ENCODE measurements at places on chromosomes 12 and 14.

DNA sequence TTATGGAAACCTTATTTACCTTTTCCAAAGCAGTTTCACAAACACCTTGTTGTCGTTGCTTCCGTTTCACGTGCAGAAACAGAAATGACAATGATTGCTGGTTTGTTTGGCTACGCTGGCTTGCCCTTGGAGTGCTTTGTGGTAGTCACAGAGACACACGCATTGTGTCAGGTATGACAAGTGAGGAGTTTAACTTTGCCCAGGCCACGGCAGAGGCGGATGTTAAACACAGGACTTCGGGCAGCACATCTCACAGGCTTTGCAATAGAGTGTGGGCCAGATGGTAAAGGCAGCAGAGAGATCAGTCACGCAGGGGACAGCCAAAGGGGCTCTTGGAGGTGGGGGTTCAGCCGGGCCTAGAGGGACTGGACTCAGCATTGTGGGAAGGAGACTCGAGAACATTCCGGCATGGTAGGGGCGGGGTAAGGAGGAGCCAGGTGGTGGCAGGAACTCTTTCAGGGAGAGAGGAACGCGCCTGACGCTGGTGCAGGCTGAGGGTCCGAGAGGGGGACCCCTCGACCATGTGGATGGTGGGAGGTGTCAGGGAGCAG lies 59.8 kb upstream of the KCNA1 start:
- no peak for DNase-seq

DNA sequence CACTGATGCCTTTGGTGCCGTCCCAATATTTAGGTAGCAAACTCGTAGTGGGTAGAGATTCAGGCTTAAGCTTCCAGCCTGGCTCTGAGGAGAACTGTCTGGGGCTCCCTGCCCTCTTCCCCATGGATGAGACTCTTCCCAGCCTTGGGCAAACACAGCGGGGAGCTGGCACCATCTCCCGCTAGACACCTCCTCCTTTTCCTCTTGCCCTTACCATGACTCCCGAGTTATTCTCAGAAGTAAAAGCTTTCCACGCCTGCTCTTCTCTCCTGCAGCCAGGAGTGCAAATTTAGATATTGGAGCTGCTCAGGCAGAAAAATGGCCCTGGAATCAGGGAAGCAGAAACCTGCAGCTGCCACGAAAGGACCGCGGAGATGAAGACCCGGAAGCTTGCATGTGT lies 45.6 kb upstream of the RBM19 start:
- DNase-seq, result no peak

DNA sequence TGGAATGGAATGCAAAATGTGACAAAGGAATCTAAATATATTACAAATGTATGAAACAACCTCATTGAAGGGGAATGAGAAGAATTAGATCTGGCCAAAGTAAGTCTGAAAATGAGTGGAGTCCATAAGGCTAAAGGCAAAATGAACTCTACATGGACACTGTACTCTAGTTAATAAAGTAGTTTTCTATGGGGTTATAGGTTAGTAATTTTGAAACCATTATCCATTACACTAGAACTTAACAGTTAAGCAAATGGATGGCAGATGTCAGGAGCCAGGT lies 222.1 kb downstream of the NUAK1 start:
- DNase-seq, result no peak

DNA sequence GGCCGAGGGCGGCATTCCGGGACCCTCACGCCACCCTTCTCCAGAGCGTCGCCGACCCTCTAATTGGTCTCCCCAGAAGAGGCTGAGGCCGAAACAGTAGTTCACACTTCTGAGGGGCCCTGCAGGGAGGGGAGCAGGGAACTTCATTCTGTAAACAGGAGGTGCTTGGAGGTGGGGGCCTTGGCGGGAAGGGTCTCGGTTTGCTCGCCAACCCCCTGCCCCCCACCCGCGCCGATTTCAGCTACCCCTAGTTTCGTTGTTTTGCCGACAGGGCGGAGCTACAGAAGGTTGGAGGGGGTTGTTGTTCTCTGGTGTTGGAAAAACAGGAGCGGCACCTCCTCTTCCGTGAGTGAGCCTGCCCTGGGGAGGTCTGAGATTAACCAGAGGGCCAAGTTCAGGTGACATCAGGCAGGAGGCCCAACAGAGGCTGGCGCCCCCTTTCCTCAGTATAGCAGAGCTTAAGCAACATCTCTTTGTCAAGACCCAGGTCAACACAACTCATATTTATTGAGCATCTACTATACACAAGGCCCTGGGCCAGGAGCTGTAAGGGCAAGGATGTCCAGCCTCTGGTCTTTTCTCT lies 682 bp downstream of the ERBB3 start:
- no peak for DNase-seq

GRCh38 chr14:95480109-95480886 lies 36.2 kb downstream of the SYNE3 start:
- peak; percentile 63 for DNase-seq

DNA sequence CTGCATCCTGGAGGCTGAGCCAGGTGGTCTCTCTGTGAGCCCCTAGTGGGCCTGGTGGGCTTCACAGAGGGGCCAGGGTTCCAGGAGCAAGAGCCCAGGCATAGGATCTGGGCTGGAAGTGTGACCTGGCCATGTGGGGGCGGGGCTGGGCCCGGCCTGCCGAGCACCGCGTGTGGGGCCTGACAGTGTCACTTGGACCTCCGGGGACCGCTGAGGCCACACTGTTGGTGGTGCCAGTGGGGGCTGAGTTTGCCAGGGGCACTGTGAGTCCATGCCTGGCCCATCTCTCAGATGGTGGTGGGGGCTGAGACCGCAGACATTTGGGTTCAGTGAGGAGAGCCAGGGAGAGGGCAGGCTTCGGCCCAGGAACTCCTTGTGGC lies 5.2 kb downstream of the FBRSL1 start:
- DNase-seq, result no peak

DNA sequence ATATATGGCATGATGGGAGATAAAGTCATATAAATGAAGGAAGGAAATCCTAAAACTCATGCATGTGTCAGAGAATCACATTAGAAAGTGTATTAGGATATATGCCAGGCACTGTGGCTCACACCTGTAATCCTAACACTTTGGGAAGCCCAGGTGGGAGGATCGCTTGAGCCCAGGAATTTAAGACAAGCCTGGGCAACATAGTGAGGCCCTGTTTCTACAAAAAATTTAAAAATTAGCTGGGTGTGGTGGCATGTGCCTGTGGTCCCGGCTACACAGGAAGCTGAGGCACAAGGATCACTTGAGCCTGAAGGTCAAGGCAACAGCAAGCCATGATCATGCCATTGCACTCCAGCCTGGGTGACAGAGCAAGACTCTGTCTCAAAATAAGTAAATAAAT lies 130.3 kb upstream of the ARID2 start:
- DNase-seq, result no peak

All from central memory CD4-positive, alpha-beta T cell (primary cell).